ENCODE measurements at places on chromosomes 4 and X. TPM values are rescaled to one million over a fixed set of nuclear protein-coding genes. Genes with fewer than 3 reads are reported as not detected.

The XAGE1A gene
- total RNA-seq: not detected

The GLRB gene
- not detected for total RNA-seq

The PCDH7 gene
- not detected for total RNA-seq

The CYSLTR1 gene
- total RNA-seq: 4.2 TPM

The P2RY4 gene
- total RNA-seq: 0.19 TPM

The S100G gene
- not detected for total RNA-seq

The MTNR1A gene
- not detected for total RNA-seq

The REELD1 gene
- 0.28 TPM for total RNA-seq

The H2BW2 gene
- total RNA-seq: not detected

The CLTRN gene
- total RNA-seq: 0.43 TPM

The PABPC1L2B gene
- total RNA-seq: not detected

The CLCN4 gene
- not detected for total RNA-seq

The RASL11B gene
- total RNA-seq: 0.17 TPM

The RTL9 gene
- total RNA-seq: not detected

The MAGEA1 gene
- total RNA-seq: not detected

The UGT2B15 gene
- not detected for total RNA-seq

The GATA1 gene
- total RNA-seq: not detected

The FAM9B gene
- total RNA-seq: not detected

The CEP135 gene
- 18.8 TPM for total RNA-seq

GRCh38 chrX:110402850-110403221 is 44.2 kb downstream of the RTL9 start:
- DNase-seq: no peak

GRCh38 chr4:80611678-80611979 is 276.1 kb downstream of the CFAP299 start:
- DNase-seq: no peak

GRCh38 chrX:71210816-71211215 is 12.2 kb upstream of the GJB1 start:
- no peak for DNase-seq

DNA sequence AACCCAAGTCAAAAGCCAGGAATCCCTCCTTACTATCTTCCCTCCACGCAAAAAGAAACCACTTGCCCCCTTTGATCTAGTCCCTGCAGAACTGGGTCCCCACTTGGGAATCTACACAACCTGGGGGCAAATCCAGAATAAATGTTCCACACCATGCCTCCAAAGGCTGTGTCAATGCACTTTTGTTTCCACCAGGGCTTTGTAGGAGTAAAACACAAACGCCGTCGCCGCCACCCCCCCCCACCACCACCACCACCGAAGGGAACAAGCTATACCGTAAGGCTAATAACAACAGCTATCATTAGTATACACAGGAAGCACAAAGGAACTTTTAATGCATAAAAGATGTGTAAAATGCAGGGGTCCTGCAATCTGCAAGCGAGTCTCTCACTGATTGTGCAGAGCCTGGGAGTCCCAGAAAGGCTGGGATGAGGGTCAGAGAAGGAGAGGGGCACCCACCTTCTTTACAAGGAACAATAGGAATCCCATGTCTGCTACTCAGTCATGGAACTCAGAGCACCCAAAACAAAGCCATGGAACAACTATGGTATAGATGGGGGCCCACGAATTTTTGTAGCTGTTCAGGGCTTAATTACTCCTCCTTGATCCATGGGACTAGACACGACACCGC is 13.2 kb downstream of the BCOR start:
- DNase-seq: no peak

GRCh38 chrX:153901753-153902140 is 2.7 kb upstream of the AVPR2 start:
- DNase-seq: no peak

DNA sequence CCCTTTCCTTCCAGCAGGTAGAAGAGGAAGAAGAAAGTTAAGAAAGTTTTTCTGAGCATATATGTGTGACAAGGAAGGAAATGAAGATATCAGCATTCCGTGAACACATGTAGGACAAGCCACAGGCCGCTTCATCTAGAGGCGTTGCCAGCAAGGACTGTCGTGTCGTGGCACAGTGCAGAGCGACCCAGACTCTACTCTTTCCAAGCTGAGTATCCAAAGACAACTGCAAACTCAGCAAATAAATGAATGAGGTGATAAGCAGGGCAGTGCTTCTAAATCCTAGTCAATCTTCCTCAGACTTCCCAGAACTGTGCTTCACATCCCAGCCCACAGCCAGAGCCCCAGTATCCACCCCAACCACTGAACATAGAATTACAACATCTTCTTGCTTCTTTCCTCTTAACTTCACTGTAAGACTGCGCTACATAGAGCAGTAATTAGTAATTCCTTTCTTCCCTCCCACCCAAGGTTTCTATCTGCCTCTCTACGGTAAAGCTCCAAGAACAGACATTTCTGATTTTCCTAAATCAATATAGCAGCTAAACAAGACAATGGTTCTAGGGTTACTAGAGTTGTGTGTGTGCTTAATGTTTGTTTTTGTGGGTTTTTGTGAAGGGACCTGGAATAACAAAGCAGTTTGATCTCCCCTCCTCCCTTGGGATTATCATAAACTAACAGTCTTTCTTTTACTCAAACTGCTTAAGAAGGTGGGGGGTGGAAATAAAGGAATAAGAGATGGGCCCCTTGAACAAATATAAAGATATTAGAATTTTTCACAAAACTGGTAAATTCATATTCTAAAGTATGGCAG is 71.6 kb downstream of the PAPSS1 start:
- no peak for DNase-seq

- no peak for DNase-seq
Observed at GRCh38 chr4:61556277-61556676, 356.2 kb downstream of the ADGRL3 start.

GRCh38 chr4:3197366-3198105 is 51.4 kb upstream of the MSANTD1 start:
- DNase-seq: no peak

DNA sequence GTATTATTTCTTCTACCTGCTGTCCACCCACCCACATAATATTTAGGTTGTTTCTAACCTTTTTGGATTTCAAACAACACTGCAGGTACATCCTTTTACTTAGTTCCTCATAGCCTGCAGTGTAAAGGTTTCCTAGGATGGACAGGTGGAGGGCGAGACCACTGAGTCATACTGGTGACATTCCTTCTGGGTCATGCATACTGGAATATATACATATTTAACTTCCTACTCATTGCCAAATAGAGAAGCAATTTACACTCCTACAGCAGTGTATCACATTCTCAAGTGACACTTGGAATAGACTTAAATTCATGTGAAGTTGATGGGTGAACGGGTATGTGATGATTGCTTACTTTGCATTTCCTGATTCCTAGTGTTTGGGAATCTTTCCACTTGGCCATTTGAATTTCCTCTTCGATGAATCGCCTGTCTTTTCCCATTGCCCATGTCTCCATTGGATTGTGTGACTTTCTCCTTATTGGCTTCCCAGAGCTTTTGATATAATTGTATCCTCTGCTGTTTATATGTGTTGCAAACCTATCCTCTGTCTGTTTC is 8.2 kb upstream of the PPP2R2C start:
- no peak for DNase-seq

DNA sequence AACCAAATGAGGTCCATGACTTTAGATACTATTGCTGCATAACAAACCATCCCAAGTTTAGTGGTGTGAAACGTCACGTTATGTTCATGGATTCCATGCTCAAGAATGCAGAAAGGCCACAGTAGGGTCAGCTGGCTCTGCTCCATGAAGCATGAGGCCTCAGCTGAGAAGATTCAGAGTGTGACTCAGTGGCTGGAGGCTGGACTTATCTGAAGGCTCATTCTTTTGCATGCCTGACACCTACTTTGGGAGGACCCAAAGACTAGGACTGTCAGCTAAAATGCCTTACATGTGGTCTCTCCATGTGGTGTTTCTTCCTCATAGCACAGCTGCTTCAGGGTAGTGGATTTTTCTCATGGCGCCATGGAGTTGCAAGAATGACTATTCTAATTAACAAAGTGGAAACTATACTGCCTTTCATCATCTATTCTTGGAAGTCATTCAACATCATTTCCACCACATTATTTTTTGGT is 11.5 kb upstream of the CCDC149 start:
- DNase-seq: no peak

DNA sequence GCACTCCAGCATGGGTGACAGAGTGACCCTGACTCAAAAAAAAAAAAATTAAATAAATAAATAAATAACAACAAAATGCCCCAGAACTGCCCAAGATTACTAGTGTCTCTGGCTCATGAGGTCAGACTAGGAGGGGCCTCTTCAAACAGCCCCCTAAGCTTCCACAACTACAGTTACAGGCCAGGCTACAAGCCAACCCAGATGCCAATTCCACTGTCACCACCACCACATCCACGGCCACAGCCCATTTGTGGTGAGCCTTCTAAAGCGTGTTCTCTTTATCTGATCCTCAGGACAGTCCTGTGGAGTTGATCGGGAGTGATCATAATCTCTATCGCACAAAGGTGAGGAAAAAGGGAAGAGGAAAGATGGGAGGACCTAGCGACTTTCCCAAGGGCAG is 36.6 kb downstream of the IGFBP7 start:
- no peak for DNase-seq

- no peak for DNase-seq
Observed at GRCh38 chr4:97238956-97239666, 904.2 kb downstream of the STPG2 start.

GRCh38 chrX:38275615-38276014 is 51.7 kb downstream of the RPGR start:
- DNase-seq: no peak

GRCh38 chrX:115367455-115367854 is 77.9 kb downstream of the LUZP4 start:
- no peak for DNase-seq

GRCh38 chr4:121219227-121219626 is 55.1 kb upstream of the TNIP3 start:
- no peak for DNase-seq

GRCh38 chr4:15712214-15712613 is 9.3 kb downstream of the BST1 start:
- no peak for DNase-seq

DNA sequence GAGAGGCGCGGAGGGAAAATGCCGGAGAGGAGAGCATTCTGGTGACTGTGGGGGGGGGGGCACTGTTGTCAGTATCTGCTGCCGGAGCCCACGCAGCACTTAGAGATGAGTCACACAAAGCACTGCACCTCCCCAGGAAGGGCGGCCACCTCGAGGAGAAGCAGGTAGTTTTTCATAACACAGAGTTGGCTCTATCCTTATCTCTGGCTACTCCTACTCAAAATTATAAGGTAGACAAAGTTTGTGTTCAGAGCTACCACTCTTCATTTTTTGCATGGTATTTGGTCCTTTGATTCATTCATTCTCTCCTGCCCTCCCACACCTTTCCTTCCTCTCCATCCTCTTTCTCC is 76.2 kb upstream of the SCOC start:
- no peak for DNase-seq

DNA sequence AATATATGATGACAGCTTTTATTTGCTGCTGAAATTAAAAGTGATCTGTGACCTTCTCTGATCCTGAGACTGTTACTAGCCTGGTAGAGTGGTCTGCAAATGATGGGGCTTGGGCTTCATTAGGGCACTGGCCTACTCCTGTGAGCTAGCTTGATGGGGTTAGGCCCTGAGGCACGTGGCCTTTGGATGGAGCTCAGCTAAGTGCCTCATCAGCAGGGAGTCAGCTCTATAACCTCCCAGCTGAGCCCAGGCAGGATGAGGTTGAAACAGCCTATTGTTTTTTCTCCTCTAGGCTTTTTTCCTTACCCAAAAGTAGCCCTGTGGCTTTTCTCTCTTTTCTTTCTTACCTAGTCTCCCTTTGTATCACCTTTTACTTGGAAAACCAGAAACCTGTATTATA is 92.2 kb downstream of the AFF2 start:
- no peak for DNase-seq

DNA sequence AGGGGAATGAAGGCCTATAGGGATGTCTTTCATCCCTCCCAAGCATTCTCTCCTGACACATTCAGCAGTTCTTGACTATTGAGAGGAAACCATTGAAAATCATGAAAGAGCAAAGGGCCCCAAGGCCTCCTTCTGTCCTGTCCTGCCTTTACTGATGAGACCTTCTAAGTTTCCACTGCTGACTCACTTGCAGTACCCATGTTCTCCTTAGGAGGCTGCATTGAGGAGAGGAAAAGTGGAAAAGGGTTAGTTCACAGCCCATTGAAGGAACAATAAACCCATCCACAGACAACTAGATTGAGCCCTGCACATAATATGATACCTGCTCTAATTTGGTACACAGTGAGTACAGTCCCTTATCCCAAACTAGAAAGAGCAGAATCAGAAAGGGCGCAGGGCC is 115.1 kb upstream of the PNPLA4 start:
- no peak for DNase-seq

- no peak for DNase-seq
Observed at GRCh38 chr4:150363721-150364688, 217.9 kb upstream of the MAB21L2 start.

DNA sequence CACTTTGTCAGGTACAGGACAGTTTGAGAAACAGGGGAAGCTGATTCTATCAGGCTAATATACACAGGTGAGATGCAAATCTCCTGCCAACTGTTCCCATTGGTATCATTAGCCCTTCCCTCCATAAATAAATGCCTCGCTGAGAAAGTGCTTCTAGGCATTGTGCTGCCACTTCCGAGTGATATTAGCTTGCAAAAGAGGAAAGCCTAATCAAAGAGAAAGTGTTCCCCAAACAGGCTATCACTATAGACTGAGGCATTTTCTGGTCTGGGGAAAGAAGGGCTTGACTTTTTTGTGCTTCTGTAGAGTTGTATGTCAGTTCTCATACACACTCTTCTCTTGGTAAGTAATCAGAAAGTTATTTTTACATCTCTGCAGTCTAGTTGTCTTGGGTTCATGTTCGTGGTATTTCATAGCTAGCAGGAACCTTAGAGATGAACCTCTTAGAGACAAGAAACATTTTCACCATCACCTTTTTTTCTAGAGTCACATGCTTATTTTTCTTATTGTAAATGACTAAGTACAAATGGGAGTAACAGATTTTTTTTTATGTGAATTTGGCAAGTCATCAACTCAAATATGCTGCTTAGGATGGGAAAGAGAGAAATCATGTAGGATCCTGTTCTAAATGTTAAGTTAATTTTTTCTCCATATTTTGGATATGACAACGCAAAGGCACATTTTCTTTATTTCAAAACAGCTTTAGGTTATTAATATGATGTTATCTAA is 1009.8 kb downstream of the ADGRL3 start:
- DNase-seq: no peak

- DNase-seq: no peak
Observed at GRCh38 chr4:2750719-2751605, 5.2 kb downstream of the TNIP2 start.

GRCh38 chr4:27716693-27717430 is 856.2 kb downstream of the STIM2 start:
- no peak for DNase-seq

GRCh38 chr4:147284256-147284835 is 196.6 kb upstream of the EDNRA start:
- DNase-seq: no peak

GRCh38 chr4:164485136-164485535 is 268.8 kb upstream of the SMIM31 start:
- no peak for DNase-seq

GRCh38 chrX:24149351-24150050 is at the start of gene ZFX:
ZFX (plus strand) TSS chrX:24149729; CDS start chrX:24172743, 23,014 bp downstream.
- peak; percentile 74 for DNase-seq

- DNase-seq: no peak
Observed at GRCh38 chrX:40147126-40147952, 49.6 kb upstream of the BCOR start.

Measured in activated naive CD8-positive, alpha-beta T cell treated with anti-CD3 and anti-CD28 coated beads, Interleukin-2, amount 10 ng/mL, durations not matched to agents 7 days and 5 days (primary cell).